ENCODE measurements at places on chromosomes 16 and 17. TPM values are rescaled to one million over a fixed set of nuclear protein-coding genes. Genes with fewer than 3 reads are reported as not detected.

- DNase-seq, result no peak
These were observed 224.1 kb upstream of the TBX2 start for GRCh38 chr17:61175298-61176142.

The CA4 gene
- not detected for total RNA-seq

GRCh38 chr16:57843400-57843799, 41.1 kb upstream of the KIFC3 start:
- DNase-seq, result no peak

- DNase-seq, result no peak
These were observed 7.5 kb downstream of the FSCN2 start for GRCh38 chr17:81535480-81536298.

DNA sequence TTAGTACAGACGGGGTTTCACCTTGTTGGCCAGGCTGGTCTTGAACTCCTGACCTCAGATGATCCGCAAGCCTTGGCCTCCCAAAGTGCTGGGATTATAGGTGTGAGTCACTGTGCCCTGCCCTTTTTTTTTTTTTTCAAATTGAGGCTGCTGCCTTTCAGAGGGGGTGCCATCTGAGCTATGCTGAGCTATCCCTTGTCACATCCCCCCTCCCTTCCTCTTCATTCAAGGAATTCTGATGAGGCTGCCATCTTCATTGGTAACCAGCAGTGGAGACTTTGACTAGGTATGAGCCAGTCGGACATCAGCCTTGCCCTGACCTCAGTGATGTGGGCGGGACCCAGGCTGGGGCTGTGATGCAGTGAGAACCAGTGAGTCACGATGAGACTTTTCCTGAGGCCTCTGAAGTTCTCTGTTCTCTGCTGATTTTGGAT, 24.4 kb upstream of the GPT2 start:
- DNase-seq, result no peak

The DNAH17 gene
- 0.14 TPM for total RNA-seq

DNA sequence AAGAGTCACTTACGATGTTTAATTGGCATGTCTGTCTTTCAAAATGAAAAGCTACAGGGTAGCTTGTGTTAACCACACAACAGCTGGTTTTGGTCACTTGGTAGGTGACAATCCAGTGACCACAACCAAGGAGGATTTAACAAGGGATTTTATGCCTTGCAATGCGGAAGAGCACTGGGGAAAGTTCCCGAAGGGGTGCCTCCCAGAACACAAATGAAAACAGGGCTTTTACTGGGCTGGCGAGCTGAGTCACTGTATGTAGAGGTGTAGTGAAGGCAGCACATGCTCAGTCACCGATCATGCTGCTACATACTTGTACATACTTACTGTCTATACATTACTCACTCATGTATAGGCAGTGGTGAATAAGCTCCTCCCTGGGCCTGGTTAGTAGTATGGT, 483.5 kb downstream of the CDH13 start:
- DNase-seq, result no peak

The DUXB gene
- total RNA-seq, result not detected

DNA sequence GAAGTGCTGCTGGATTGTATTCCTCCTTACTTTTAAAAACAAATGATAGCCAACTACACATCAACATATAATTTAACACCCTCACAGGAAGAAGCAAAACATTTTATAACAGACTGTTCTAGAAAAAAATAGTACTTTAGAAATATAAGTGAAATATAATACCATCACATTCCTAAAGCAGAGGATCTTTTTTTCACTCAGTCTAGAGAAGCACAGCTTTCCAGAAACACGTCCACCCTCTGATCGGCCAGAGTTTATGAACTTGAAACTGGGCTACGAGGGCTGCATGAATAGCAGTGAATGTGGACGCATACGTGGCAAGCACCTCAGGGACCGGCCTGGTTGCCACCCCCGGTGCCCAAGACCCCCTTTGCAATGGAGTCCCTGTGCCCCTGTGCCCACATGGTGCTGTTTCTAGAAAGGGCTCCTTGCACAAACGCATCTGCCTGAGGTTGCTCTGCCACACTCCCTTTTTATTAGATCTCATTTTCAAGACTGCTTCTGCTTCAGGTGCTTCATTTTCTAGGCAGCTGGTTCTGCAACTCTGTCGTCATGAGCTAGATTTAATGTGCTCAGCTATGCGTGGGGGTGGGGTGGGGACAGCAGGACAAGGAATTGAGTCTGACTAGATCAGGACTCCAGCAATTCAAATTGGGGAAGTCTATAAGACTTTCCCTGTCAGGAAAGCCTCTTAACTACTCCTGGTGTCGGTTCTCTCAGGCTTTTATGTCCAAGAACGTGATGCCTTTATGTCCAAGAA, 29.1 kb upstream of the ERN1 start:
- no peak for DNase-seq

The ABCC12 gene
- total RNA-seq, result not detected

DNA sequence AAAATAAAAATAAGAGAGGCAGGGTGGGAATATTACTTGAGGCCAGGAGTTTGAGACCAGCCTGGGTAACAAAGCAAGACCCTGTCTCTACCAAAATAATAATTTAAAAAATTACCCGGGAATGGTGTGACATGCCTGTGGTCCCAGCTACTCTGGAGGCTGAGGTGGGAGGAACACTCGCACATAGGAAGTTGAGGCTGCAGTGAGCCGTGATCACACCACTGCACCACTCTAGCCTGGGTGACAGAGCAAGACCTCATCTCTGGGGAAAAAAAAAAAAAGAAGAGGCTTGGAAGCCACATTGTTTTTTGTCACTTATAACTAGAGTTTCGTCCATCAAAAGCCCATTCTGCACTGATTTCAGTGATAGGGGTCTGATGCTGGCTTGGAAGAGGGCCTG, 3.3 kb upstream of the TMEM235 start:
- DNase-seq, result no peak

The FAM117A gene
- 15.7 TPM for total RNA-seq

The C17orf78 gene
- not detected for total RNA-seq

DNA sequence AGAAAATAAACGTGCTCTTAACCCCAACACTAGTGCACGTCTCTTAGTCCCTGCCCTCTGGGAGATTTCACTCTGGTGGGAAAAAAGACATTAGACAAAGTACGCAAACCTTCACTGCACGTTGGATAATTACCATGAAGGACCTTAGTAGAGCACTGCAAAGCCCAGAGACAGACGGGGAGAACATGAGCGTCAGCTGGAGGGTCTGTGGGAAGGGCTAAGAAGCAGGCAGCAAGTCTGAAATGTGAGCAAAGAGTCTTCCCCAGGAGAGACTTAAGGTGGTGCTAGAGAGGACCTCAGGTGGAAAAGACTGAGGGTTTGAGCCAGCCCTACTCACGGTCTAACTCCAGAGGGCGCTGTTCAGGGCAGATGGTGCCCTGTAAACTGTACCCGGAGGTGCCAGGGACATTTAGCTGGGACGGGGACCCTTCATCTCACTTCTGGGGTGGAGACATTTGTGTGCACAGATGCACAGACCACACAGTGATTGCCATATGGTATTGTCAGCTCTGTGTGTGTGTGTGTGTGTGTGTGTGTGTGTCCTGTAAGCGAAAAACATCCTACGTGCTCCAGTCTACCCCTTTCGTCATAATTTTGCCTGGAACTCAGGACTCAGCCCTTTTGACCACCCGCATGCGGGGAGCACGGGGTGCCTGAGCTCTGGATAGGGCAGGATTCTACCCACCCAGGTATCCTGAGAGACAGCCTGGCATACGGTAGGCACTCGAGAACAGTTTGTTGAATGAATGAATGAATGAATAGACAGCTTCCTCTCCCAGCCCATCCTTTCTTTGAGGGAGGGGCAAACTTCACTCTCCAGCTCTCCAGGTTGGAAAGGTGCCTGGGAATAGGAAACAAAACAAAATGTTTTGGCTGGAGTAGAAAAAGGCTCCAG, 10.1 kb upstream of the STAC2 start:
- DNase-seq, result no peak

GRCh38 chr17:55002458-55002857, 33.9 kb downstream of the STXBP4 start:
- DNase-seq, result no peak

Data from mesothelial cell of epicardium (in vitro differentiated cells).